G401 (cell line): ENCODE measurements at places on chromosomes 16 and 17.

DNA sequence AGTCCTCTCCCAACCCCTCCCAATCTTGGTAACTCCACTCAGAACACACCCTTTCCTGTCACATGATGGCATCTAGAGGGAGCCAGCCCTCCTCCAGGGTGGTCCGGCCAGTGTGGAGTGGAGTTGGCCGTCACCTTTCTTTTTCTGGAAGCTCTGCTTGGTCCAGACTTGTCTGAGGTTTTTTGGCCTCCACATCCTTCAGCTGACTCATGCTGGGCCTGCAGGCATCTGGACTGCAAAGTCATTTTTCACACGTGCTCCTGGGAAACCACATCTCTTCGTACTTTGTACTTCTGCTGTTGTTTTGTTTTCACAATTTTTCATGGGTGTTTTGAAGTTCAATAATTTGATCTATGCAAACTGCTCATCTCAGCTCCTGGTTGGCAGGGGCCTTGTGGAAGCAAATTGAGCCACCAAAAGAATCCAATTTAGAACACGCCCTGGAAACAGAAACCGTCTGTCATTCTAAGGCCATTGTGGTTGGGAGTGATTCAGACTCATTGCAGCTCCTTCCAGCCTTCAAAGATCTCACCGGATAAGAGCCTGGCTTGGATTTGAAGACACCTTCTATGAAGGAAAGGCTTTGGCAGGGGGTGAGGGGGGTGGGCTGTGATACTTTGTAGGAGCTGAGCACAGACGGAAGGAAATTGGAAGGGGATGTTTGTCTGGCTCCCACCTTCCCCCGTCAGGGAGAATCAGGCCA is 42.4 kb upstream of the NF1 start:
- no peak for DNase-seq

- DNase-seq: no peak
Measured at GRCh38 chr17:53950207-53950857, 127.6 kb downstream of the KIF2B start.

DNA sequence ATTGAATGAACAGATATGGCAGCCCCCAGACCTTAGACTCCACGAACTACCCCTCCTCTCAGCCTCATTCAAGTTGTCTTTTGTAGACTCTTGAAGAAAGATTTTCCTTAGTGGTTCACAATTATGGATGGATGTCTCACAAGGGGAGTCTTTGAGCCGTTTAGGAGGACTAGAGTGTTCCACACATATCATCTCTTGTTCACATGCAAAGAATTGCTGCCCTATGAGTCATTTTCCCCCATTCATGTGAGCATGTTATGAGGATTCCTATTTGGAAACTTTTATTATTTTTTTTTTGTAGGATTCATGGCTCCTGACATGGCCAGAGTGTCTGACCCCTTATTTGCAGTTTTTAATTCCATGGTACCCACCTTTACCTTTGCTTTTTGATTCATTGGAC is 237.1 kb downstream of the SHISA9 start:
- no peak for DNase-seq

- DNase-seq: peak; percentile 75
Measured at GRCh38 chr16:29804455-29805231, 1.7 kb upstream of the MAZ start.

DNA sequence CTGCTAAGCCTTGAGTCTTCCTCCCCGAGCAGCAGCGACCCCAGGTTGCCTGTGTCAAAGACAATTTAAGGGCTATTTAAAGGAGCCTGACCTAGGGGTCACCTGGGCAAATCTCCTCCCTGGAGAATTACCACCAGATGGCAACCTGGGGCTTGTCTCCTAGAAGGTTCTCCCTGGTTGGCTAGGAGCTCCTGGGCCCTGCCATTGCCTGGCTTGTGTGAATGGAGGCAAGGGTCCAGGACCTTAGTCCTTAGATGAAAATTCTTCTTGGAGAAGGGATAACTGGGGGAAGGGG is 51.3 kb upstream of the TAC4 start:
- DNase-seq: peak; percentile 48

DNA sequence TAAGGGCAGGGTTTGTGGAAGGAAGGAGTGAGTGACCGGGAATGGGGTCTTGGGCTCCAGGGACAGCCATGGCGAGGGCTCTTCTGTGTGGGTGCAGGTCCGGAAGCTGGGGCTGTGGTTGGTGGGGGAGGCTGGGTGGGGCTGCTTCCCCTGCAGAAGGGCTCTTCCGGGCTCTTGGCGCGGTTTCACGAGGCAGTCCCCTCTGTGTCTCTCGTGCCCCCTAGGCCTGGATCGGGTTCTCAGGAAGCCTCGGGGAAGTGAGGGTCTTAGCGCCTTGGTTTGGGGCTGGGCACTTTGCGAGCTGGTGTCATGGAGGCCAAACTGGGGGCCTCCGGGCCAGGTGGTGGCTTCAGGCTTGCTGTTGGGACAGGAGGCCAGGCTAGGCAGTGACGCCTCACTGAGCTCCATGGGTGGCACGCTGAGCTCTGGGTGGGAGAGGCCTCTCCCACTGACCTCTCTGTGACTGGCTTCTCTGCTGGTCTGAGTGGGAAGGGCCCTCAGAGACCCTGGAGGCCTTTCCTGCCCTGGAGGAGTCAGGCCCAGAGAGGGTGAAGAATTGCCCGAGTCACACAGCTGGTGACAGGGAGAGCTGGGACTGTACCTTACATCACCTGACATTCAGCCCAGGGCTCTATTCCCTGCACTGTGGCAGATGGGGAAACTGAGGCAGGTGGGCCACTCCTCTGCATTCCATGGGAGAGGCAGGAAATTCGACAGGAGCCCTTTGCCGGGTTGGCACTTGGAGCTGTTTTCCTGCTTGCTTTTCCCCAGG is 8.2 kb downstream of the ADCY7 start:
- no peak for DNase-seq

GRCh38 chr17:27264068-27264812 is 29.7 kb upstream of the WSB1 start:
- DNase-seq: no peak

DNA sequence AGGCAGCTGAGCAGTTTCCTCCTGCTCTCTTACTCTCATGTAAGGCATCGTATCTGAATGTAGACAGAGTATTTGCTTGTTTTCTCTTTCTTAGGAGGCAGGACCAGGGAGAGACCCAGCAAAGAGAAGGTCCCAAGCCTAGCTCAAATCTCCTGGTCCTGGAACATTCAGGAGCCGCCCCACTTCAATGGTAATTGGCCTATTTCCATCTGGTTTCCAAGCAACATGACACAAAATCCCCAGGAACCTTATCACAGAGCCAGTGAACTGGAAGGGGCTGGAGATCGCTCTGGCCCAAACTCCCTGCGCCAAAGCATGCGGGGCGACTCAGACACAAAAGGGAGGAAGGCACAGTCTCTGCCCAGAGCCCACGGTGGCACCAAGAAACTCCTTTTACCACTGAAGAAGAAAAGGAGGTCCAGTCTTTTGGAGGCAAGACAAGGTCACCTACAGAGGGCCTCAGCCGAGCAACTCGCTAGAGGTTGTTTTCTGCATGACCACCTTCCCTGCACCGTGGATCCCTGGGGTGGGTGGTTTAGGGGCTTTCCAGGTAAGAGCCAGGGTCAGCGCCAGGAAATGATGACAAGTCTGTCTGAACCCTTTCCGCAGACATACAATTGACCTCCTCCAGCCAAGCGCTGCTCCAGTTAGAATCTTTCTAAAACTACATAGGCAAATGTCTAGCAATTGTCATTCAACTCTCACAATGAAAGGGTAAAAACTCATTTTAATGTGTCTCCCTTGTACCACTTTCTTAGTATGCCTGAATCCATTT is 394.7 kb downstream of the SOX9 start:
- DNase-seq: peak; percentile 93

DNA sequence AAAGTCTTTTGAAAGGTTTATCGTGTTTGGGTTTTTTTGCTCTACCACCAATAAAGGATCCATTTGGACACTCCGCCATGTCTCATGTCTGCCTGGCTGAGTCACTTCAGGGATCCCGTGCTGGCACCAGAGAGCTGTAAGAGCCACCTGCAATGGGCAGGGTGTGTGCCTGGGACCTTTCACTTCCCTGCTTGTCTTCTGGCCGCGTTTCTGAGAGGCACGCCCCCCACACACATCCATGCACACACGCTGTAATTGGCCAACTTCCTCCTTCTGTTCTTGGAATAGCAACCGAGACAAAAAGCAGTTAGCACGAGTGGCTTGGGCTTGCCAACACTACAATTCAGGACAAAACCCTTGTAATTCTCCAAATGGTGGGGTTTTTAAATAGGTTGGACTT is 9.8 kb upstream of the SOST start:
- DNase-seq: no peak

DNA sequence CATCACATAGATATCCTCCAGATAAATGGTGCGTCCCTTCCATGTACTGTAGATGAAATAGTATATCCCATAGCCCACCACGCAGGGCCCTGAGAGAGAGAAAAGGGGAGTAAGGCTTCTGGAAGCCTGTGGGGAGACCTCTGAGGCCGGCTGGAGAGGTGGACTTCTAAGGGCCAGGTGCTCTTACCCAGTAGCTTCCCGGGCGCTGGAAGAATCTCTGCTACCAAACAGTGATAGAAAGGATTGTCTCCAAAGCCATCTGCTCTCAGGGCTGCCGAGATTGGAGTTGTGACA is 718 bp downstream of the SAT2 start:
- DNase-seq: peak; percentile 76

- DNase-seq: peak; percentile 65
Measured at GRCh38 chr16:88561485-88562359, 8.5 kb upstream of the ZC3H18 start.

- DNase-seq: no peak
Measured at GRCh38 chr17:80453998-80454556, 22.3 kb downstream of the NPTX1 start.

DNA sequence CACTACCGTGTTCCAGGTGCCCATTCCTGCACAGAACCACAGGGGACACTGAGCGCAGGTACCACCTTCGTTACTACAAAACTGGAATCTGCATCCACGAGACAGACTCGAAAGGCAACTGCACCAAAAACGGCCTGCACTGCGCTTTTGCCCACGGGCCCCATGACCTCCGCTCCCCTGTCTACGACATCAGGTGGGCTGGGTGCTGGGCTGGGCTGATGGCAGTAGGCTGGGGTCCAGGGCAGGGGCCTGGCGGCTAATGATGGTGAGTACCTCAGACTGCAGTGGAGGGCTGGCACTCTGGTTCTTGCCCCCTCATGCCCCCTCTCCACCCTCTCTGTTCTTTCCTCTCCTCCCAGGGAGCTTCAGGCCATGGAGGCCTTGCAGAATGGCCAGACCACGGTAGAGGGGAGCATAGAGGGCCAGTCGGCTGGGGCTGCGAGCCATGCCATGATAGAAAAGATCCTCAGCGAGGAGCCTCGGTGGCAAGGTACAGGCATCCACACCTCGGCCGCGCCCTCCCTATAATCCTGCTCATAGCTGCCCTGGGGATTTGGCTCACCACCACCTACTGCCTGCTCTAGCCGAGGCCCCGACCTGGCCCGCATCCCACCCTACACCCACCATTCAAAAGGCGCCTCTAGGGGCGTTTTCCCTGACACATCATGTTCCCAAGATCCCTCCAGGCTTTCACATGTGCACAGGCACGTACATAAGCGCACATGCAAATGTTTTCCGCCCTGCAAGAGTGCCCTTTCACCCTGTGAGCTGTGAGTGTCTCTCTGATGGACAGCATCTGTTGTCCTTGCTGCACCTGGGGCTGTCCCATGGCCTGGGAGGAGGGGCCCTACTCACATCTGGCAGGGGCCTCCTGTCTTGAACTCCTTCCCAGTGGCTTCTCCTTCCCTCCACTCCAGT is 27.7 kb downstream of the UNK start:
- no peak for DNase-seq

- peak; percentile 78 for DNase-seq
Measured at GRCh38 chr17:20116683-20117309, 107.6 kb downstream of the SPECC1 start.

DNA sequence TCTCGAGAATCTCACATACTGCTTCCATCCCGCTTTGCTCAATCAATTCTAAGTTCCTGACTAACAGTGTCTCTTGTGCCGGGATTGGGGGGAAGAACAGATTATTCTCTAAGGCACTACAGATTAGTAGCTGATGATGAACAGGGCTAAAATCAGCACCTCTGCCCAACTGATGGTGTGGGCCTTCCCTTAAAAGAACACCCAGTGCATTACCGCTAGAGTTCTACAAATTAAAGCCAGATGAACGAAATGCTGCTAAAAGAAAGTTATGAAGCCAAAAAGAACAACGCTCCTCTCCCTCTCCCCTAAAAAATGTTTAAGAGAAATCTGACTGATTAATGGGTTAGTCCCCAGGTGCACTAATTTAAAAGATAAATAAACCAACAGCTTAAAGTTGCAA is 4.4 kb downstream of the CDC27 start:
- DNase-seq: no peak

DNA sequence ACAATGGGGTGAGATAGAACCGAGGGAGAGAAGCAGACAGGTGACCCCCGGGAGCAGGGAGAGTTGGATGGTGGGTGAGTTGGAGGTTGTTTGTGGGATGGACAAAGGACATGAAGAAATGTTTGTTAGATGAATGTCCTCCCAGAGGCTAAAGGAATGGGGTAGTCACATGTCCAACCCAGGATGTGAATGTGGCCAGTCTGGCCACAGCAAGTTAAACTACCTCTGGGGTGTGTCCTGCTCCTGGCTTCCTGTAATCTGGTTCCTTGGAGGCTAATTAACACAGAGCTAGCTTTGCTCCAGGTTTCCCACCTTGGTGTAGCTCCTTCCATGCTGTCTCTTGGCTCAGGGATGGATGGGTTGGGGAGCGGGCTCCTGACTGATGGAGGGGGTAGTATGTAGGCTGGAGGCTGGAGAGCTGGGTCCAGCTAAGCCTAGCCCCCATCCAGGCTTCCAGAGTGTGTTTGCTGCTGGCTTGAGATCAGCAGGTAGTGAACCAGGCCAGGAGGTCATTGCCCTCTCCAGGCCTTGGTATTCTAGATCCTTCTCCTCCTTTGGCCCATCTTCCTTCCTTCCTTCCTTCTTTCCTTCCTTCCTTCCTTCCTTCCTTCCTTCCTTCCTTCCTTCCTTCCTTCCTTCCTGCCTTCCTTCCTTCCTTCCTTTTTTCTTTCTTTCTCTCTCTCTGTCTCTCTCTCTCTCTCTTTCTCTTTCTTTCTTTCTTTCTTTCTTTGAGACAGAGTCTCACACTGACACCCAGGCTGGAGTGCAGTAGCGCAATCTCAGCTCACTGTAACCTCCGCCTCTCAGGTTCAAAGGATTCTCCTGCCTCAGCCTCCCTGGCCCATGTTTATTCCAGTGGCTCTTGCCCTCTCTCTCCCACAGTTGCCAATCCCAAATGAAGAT is 28.0 kb upstream of the UBE2G1 start:
- DNase-seq: no peak

DNA sequence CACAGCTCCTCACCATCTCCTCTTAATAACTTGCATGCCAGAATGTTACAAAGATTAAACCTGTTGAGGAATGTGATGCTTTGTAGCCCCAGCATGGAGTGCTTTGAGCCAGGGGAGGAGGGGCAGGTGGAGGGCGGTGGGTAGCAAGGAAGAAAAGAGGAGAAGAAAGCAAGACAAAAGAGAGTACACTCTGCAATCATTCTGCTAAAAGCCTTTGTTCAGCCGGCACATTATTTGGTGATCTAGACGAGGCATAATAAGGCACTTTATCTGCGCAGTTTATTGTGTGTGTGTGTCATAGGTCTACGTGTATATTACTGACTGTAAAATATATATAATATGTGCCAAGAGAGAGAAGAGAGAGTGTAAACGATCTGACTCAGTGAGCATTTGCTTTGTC is 139.1 kb downstream of the SOX9 start:
- DNase-seq: no peak
